Heart left ventricle (tissue), 16 donors: ENCODE measurements at places on chromosomes 3 and 15. TPM values are rescaled to one million over a fixed set of nuclear protein-coding genes. Genes with fewer than 3 reads are reported as not detected.
A peak's percentile ranks its signal among the peaks of the same experiment; 100 is the strongest.

ABI3BP gene
- 76.0 TPM for total RNA-seq

DNA sequence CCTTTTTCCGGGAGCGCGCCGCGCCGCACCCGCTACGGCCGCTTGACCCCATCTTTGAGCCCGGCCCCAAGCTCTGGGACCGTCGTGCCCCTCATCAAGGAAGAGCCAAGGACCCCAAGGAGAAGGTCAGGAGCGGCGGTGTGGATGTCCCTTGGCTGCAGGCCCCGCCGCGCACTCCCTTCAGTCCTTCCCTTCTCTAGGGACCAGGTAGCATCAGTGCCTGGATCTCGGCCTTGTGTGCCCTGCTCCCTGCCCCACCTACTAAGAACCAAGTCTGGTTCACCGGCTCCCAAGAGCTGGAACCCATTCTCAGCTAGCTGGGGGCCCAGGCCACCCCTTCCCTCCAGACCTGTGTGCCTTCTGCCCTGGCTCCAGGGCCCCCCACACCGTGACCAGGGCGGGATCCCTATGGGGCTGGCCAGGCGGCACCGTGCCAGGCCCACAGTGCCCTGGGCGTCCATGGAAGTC lies 69.3 kb upstream of the CGNL1 start:
- no peak for DNase-seq

NR2E3 gene
- total RNA-seq: 0.20 TPM

AP3B2 gene
- total RNA-seq: 0.47 TPM

DNA sequence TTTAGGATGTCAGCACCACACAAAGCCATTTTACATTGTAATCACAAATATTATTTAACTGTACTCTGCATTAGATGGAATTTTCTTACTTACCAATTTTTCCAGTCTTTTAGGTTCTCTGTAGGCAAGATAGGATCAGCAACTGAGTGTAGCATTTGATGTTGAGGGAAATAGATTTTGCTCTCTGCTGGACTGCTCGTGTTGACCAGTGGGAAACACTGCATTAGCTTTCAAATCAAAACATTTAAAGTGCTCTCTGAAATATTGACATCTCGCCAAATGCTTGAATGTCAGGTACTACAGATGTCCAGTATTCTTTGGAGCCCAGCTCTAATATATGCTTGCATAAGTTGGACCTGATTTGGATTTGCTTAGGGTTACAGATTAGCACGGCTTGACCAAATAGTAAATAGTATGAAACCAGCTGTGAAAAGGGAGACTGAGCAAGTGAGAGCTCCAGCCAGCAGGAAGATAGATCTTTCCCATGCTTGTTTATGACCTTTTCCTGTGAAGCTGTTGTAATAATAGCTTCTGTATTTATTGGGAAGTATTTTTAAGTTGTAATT lies 29.5 kb downstream of the P2RY14 start:
- DNase-seq: no peak

ARIH1 gene
- total RNA-seq: 192 TPM

- no peak for DNase-seq
Observed at GRCh38 chr3:39440316-39440715, 27.2 kb upstream of the MOBP start.

SLC4A7 gene
- 20.3 TPM for total RNA-seq

CD96 gene
- not detected for total RNA-seq

GRCh38 chr15:66036859-66037258 lies 167.6 kb downstream of the RAB11A start:
- no peak for DNase-seq

IL20RB gene
- 0.50 TPM for total RNA-seq

GRCh38 chr3:123817413-123817812 lies 66.7 kb downstream of the MYLK start:
- DNase-seq: no peak

GRCh38 chr3:30524357-30525040 lies 81.9 kb upstream of the TGFBR2 start:
- DNase-seq: no peak

LYZL4 gene
- not detected for total RNA-seq

SEC11A gene
- total RNA-seq: 71.4 TPM

- no peak for DNase-seq
Observed at GRCh38 chr15:83516935-83517334, 69.8 kb downstream of the SH3GL3 start.

GRCh38 chr15:48307586-48307985 lies 23.6 kb upstream of the DUT start:
- no peak for DNase-seq

- no peak for DNase-seq
Observed at GRCh38 chr3:172246107-172246844, 202.0 kb downstream of the GHSR start.

DNA sequence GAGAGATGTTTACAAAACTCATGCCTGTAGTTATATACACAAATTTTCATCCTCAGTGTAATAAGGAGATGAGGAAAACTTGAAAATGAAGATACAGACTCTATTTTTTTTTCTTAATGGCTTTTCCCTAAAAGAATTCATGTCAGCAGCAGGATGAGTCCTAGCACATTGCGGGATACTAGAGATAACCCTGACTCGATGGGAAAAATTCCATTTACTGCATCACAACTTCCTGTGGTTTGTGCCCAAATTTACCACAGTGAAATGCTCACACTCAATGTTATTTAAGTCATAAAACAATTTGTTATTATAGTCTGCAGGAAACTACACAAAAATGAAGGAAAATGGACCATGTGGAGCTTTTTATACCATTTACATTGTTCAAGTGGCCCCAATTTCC lies 581.9 kb upstream of the ZNF717 start:
- no peak for DNase-seq

- peak; percentile 73 for DNase-seq
Observed at GRCh38 chr15:99928429-99928981, 195.3 kb upstream of the LYSMD4 start.

TLR9 gene
- total RNA-seq: 0.65 TPM

DNA sequence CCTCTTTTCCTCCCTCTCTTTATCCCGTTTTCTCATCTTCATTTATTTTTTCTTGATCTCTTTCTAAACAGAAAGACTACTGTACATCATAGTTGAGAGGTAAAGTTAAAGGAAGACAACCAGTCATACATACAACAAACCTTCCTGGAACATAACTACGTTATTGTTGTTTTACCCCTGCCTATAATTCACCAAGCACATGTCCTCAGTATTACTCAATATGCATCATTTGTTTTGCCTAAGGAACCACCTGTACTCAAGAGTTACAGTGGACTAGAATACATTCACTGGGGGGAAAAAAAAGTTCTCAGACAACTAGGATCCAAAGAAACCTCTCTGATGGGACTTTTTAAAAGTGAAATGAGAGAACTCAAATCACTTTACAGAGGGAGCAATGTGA lies 344.7 kb upstream of the RBMS3 start:
- no peak for DNase-seq

GRCh38 chr3:13028010-13028821 lies 45.0 kb downstream of the IQSEC1 start:
- DNase-seq: no peak

GRCh38 chr3:54073386-54073785 lies 49.0 kb upstream of the CACNA2D3 start:
- DNase-seq: no peak

SAMD7 gene
- not detected for total RNA-seq

DNA sequence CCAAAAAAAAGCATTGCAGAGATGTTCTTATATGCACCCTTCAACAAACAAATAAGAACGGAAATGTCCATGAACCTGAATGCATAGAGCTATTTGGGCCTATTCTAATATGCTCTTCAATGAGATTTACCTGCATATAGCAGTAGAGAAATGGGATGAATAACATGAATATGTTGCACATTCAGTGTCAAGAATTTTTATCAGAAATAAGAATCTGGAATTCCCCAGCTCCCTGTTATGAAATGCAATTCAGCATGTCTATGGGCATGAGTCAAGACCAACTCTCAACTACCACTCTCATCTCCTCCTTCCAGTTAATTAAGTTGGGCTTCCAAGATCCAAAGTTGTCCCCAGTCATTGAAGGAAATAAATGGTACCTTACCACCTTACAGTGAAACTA lies 133.7 kb upstream of the ALCAM start:
- no peak for DNase-seq

- no peak for DNase-seq
Observed at GRCh38 chr3:127011270-127011992, 28.5 kb downstream of the PLXNA1 start.

MESP2 gene
- not detected for total RNA-seq

DNA sequence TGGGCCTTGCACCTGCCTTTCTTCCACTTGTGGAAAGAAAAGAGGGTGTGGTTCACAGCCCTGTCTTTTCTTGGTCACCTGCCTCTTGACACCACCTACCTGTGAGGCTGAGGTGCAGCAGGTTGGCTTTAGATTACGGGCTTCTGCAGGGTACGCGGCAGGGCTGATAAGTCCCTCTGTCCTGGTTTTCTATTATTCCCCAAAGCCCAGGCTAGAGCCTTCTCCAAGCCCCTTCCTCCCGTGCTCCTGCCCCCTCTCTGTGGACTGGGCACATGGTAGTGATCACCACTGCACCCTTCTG lies 44.8 kb upstream of the HACD2 start:
- DNase-seq: no peak

GRCh38 chr3:196111939-196112386 lies 30.1 kb upstream of the TFRC start:
- DNase-seq: no peak

DNA sequence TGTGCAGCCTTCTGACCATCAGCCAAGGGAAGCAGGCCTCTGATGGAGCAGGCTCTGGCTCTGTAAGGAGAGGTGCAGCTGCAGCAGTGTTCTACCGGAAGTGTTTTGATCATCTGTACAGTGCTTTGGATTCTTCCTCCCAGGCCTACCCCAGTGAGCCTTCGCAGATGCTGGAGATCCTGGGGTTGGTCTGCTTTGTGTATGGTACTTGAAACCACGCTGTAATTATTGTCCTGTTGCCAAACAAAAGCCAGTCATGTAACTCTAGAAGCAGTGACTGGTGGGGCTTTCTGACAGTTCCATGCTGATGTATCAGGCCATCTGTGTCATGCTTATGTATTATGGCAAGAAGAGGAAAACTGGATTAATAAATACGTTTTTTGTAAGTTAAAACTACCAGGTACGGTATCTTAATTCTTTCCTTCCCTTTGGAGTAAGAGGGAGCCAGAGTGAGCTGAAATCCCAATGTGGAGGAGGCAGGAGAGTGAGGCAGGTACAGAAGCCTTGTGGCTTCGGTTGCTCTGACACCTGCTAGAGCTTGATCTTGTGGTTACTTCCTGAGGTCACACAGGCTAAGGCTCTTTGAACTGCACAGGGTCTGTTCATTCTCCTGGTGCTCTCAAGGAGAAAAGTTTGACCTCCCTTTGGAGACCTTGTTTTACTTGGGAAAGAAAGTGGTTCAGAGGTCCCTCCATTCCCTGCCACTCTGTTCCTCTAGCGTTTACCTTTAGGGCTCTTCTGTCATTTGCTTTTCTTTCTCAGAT lies 3.7 kb downstream of the TMEM42 start:
- DNase-seq: no peak

GRCh38 chr15:73907035-73907408 lies 19.2 kb upstream of the LOXL1 start:
- no peak for DNase-seq

DNA sequence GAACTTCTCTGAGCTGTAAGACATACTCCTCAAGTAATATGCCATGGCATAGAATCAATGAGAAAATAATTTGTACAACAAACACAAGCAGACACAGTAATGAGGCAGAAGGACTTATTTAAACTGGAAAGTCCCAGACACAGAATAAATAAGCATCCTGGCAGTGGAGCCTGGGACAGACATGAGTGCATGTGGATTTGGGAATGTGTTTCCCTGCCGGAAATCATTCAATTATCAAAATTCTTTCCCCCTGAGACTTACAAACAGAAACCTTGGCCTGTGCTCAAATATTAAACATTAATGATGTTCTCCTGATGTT lies 520.1 kb downstream of the ROBO1 start:
- DNase-seq: peak; percentile 43

EDC3 gene
- 16.0 TPM for total RNA-seq

DNA sequence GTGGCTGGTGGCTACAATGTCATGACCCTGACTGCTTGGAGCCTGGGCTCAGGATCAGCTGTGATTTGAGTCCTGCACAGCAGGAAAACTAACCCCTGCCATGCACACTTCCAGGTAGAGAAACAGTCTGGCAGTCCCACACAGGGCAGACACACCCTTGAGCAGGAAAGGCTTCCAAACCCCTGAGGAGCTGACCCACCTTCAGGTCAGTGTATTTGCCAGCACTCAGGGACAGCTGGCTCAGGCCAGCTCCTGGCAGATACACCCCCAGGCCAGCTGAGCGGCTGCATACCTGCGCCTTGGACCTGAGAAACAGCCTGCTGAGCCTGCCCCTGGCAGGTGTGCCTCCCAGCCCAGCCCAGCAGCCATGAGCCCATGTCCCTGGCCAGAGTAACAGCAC lies 22.2 kb upstream of the CDAN1 start:
- DNase-seq: no peak

DNA sequence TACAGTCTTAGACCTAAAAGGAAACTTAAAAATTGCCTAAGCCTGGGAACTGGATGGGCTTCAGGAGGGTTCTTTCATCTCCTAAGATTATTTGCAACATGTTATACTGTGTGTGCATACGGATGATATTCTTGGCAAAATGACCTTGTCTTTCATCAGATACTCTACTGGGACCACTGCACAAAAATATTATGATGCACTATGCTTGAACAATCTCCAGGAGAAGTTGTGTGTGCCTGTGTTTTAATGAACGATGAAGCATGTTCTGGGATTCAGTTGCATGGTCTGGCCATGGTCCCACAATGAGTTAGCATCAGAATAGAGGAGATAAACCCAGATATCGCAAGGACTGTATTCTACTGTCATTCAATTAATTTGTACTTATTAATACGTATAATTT lies 68.7 kb downstream of the GAP43 start:
- DNase-seq: no peak

SAMMSON gene
- not detected for total RNA-seq

FAN1 gene
- 18.0 TPM for total RNA-seq

DNA sequence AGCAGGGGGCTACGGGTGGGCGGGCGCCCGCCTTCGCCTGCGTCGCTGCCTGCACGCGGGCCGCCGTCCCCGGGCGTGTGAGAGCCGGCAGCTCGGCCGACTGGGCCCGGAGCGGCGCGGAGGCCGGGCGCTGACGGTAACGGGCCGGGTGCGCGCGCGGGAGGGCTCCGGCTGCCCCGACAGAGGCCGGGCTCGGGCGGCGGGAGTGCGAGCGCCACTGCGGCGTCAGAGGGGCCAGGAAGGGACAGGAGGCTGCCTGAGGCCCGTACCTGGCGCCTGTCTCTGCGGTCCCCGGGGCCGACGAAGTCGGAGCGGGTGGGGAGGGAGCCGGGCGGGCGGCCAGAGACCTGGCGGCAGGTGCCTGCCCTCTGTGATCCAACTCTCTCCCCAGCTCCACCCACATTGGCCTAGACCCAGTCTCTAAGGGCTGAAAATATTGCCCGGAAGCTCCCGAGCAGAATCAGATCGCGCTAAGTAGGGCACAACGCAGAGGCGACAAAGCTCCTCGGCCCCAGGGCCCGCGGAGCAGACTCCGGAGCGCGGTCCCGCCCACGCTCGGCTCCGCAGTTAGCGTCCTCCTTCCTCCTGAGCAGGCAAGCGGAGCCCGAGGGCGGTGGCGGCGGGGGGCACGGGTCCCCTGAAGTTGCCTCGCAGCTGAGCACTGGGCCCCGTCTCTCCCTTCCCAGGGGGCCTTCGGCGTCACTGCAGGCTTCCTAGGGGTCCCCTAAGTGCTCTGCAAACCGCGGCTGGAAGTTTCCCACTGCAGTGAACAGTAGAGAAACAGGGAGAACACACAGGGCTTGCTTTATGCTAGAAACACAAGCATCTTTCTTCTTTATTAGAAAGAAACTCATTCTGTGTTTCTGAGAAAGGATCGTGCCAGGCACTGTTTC lies at the start of gene MAN2A2:
Gene MAN2A2 (plus strand): TSS at position 463 of the 893 bp plus-strand sequence. CDS start 906 bp downstream, outside the sequence.
- peak; percentile 73 for DNase-seq

SH3GL3 gene
- total RNA-seq: not detected

GRCh38 chr15:100341750-100342560 lies at the start of gene ADAMTS17:
ADAMTS17 (minus strand) TSS chr15:100341975; CDS start chr15:100341899, 76 bp downstream.
- DNase-seq: peak; percentile 95

GRCh38 chr3:184154885-184155643 lies at the start of gene DVL3:
DVL3 (plus strand) TSS chr3:184155377; CDS start chr3:184155636, 259 bp downstream.
- peak; percentile 73 for DNase-seq
